ENCODE measurements at places on chromosomes 16 and 17.

GRCh38 chr16:2027024-2028010 is 615 bp downstream of the NHERF2 start:
- no peak for DNase-seq

DNA sequence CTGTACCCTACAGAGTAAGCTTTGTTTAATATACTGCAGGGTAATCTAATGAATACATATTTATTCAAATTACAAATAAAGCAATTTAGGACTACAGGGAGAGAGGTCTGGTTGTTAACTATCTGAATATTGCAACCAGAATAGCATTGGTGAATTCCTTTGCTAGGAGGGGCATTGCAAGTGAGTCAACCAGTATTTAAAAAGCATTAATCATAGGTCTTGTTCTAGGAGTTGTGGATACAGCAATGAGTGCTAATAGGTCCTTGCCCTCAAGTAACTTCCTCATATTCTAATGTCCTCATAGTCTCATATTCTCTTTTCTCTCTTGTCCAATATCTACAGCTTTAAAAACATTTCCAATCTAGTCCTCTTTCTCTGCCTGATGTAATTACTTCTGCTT is 531.4 kb downstream of the CDH11 start:
- no peak for DNase-seq

- DNase-seq, result no peak
These were observed 41.5 kb downstream of the TMEM235 start for GRCh38 chr17:78272914-78273258.

DNA sequence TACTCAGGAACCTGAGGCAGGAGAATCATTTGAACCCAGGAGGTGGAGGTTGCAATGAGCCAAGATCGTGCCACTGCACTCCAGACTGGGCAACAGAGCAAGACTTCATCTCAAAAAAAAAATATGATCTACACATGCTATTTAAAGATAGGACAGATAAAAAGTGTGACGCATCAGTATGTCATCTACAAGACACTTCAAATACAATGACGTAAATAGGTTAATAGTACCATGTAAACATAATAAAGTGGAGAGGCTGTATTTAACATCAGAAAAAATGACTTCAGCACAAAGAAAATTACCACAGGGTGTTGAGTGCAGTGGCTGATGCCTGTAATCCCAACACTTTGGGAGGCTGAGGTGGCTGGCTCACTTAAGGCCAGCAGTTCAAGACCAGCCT is 20.2 kb downstream of the ZNF778 start:
- DNase-seq, result no peak

GRCh38 chr17:51673070-51673469 is 412.7 kb downstream of the UTP18 start:
- no peak for DNase-seq

GRCh38 chr16:50372611-50373344 is 4.0 kb upstream of the BRD7 start:
- no peak for DNase-seq

DNA sequence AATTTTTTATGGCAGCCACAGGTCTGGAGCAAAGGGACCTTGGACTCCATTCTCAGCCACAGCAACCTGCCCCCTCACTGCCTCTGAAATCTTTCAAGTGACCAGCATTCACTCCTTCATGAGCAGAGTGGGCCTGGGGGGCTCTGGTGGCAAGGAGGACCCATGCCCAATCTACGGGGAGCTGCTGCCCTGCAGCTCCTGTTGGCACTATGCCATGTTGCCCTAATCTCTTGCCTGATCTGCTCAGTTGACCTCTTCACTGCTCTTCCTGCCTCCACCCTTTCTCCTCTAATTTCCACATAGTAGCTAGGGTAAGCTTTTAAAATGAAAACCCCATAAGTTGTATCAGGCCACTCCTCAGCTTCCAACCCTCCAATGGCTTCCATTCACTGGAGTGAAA is 2.9 kb upstream of the PRKCB start:
- DNase-seq, result no peak

DNA sequence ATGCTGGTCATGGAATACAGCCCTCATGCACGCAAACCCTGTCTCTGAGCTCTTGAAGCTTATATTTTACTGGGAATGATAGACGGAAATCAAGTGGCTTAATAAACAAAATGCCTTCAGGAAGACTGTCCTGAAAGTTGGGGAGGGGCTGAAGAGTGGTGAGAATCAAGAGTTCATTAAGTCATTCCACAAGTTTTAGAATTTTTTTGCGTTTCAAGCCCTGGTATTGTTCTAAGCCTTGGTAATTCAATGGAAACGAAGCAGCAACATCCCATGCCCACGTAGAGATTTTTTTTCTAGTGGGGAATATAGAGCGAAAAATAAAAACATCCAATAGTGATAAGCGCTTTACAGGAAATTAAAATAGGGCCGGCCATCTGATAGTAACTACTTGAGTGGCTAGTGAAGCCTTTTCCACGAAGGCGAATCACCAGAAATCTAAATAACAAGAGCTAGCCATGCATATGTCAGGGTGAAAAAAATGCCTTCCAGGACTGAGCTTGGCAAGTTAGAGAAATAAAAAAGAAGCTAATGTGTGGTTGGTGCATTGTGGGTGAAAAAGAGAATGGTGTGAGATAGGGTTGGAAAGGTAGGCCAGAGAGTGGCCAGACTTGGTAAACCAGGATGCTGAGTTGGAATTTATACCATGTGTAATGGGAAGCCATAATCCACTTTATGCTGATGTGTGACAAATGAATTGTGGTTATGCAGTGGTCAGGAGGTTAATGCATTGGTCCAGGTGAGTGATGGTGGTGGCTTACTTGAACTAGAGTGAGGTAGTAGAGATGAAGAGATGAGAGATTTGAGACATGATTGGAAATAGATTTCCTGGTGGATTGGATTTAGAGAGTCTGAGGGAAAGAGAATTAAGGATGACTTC is 772 bp downstream of the PFAS start:
- DNase-seq, result no peak

GRCh38 chr17:11296994-11297393 is 56.0 kb downstream of the SHISA6 start:
- no peak for DNase-seq
